ENCODE measurements at places on chromosomes 11 and 22.
A peak's percentile ranks its signal among the peaks of the same experiment; 100 is the strongest.

DNA sequence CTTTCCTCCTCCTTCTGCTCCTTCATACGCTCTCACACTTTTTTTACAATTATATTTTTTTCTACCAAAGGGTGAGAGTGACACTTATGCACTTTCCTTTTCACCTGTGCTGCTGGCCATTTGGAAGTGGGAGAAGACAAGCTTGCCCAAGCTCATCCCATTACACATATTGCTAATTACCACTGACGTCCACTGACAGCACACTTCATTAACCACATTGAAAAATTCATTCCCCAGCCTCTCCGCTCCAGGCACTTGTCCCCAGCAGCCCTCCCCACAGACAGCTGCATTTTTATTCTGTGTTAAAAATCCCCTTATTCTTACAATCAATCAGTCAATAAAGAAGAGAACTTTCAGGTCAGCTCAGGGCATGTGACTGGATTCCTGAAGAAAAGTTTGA, 175.1 kb downstream of the LRRC4C start:
- H3K4me1 ChIP-seq: no peaks in the 10 kb centered on the region
- H3K27me3 ChIP-seq: no peaks in the 10 kb centered on the region
- H3K36me3 ChIP-seq: no peaks in the 10 kb centered on the region
- DNase-seq: no peak
- no peak overlapping the region for H3K27ac ChIP-seq

GRCh38 chr22:20031732-20032406, 11.0 kb downstream of the TANGO2 start:
- H3K4me3 ChIP-seq: no peak overlapping the region
- DNase-seq: no peak
- H3K27me3 ChIP-seq: no peaks in the 10 kb centered on the region
- H3K27ac ChIP-seq: no peak overlapping the region
- no peaks in the 10 kb centered on the region for H3K4me1 ChIP-seq

GRCh38 chr11:61918251-61918937, 1.0 kb upstream of the RAB3IL1 start:
- no peaks in the 10 kb centered on the region for H3K27me3 ChIP-seq
- H3K4me1 ChIP-seq: no peaks in the 10 kb centered on the region
- no peak overlapping the region for H3K4me3 ChIP-seq
- no peak for DNase-seq
- no peaks in the 10 kb centered on the region for H3K36me3 ChIP-seq
- H3K27ac ChIP-seq: no peak overlapping the region

- H3K4me1 ChIP-seq: peaks cover 11% of the 10 kb centered on the region
- DNase-seq: no peak
- peak overlapping the region; percentile 39 for H3K27ac ChIP-seq
- no peak overlapping the region for H3K4me3 ChIP-seq
These were observed 7.2 kb upstream of the TMEM135 start for GRCh38 chr11:87030458-87031054.

DNA sequence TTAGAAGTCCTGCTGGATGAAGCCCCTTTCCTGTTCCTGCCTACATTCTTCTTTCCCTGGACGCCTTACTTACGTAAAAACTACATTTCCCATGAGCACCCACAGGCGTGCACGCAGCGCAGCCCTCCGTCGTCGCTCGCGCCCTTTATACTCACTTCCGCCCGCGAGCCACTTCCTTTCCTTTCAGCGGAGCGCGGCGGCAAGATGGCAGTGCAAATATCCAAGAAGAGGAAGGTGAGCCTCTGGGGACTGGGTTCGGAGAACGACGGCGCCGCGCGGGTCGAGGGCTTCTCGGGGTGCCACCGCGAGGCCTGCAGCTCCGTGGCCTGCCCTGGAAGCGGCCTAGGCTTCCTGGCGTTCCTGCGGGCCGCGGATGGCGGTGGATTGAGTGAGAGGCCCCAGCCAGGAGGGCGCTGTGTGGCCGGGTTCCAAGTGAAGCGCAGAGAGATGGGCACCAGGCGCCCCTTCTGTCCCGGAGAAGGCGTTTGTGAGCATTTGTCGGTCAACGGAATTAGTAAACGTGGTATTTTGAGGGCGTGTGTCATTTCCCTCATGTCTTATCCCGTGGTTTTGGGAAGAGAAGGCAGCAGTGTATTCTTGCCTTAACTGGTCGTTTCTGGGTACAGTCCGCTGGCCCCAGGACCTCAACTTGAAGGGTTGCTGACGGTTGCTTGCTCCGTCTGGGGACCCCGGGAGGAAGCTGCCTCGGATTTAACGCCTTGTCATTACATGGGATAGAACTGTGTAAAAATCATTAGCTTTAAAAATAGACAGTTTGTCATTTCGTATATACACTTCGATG, at the start of gene RPS3:
Gene RPS3, plus strand, starts transcription at position 175 of the 802 bp plus-strand sequence. Its CDS starts 30 bp downstream, at position 205.
- peak within 1 kb of the TSS; percentile 85 for H3K4me3 ChIP-seq
- H3K27me3 ChIP-seq: no peaks in the 10 kb centered on the region
- peak within 1 kb of the TSS; percentile 99 for H3K27ac ChIP-seq
- peaks cover 45% of the 10 kb centered on the region for H3K36me3 ChIP-seq
- DNase-seq: peak; percentile 69
- H3K4me1 ChIP-seq: peaks cover 29% of the 10 kb centered on the region

- no peak overlapping the region for H3K27ac ChIP-seq
- no peak overlapping the region for H3K4me3 ChIP-seq
- no peak for DNase-seq
- no peaks in the 10 kb centered on the region for H3K4me1 ChIP-seq
- peaks cover 8% of the 10 kb centered on the region for H3K27me3 ChIP-seq
These were observed 322.3 kb upstream of the B3GAT1 start for GRCh38 chr11:134734141-134734845.

DNA sequence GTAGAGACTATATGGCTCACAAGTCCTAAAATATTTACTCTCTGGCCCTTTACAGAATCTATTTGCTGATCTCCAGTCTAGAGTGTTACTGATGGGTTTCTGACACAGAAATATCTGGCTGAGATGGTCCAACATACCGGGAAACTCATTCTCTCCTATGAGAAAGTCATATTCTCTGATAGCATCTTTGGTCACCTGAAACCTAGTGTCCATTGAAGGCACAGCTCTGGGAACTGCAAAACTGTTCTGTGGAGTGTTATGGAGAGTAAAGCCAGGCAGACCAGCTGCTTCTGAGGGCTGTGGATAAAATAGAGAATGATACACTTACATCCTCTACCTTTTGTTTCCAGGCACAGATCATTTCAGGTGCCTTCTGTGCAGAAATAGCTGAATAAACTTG, 2.5 kb upstream of the C11orf24 start:
- H3K27ac ChIP-seq: no peak overlapping the region
- peaks cover 15% of the 10 kb centered on the region for H3K4me1 ChIP-seq
- no peaks in the 10 kb centered on the region for H3K36me3 ChIP-seq
- H3K27me3 ChIP-seq: no peaks in the 10 kb centered on the region
- H3K4me3 ChIP-seq: no peak overlapping the region
- DNase-seq: no peak
